ENCODE measurements at places on chromosomes 16 and 17. TPM values are rescaled to one million over a fixed set of nuclear protein-coding genes. Genes with fewer than 3 reads are reported as not detected.

- no peak for DNase-seq
Measured at GRCh38 chr17:218432-219110, 37.1 kb upstream of the DOC2B start.

- DNase-seq, result no peak
Measured at GRCh38 chr16:53768167-53768566, 64.2 kb downstream of the FTO start.

DNA sequence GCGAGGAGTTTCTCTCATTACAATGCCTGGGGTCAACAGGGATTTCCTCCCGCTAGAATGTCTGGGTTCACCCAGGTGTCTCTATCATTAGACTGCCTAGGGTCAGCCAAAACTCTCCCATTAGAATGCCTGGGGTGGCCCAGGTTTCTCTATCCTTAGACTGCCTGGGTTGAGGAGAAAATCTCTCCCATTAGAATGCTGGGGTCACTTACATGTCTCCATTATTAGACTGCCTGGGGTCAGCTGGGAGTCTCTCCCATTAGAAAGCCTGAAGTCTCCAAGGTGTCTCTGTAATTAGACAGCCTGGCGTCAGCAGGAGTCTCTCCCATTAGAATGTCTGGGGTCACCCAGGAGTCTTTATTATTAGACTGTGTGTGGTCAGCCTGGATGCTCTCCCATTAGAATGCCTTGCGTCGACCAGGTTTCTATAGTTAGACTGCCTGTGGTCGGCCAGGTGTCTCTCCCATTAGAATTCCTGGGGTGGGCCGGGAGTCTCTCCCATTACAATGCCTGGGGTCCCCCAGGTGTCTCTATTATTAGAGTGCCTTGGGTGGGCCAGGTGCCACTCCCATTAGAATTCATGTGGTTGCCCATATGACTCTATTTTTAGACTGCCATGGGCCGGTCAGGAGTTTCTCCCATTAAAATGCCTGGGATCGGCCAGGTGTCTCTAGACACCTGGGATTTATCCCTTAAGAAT lies 2272.1 kb downstream of the TP53TG3F start:
- DNase-seq, result no peak

- DNase-seq, result no peak
Measured at GRCh38 chr17:56121191-56122051, 31.9 kb upstream of the ANKFN1 start.

DNA sequence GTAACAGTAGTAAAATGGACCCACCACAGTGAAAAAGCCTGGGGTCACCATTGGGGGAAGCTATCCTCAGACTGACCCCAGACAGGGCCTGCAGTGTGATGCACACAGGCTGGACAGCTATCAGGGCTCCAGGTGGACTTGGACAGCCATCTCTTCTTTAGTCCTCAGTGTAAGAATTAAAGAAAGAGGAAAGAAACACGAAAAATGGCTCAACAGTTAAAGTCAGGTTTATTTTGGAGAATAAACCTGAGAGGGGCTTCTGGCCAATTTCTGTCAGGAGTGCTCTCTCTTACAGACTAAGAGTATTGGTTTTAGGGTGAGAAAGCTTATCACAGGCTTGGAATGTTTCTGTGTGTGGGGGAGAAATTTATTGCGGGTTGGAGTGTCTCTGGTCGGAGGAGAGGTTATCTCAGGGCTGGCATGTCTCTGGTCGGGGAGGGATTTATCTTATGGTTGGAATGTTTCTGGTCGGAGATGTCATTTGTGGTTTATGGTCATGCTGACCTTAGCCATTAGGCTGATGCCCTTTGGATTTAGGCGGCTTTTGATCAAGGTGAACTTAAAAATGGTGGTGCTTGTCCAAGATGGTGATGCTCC lies 10.8 kb upstream of the B4GALNT2 start:
- no peak for DNase-seq

DNA sequence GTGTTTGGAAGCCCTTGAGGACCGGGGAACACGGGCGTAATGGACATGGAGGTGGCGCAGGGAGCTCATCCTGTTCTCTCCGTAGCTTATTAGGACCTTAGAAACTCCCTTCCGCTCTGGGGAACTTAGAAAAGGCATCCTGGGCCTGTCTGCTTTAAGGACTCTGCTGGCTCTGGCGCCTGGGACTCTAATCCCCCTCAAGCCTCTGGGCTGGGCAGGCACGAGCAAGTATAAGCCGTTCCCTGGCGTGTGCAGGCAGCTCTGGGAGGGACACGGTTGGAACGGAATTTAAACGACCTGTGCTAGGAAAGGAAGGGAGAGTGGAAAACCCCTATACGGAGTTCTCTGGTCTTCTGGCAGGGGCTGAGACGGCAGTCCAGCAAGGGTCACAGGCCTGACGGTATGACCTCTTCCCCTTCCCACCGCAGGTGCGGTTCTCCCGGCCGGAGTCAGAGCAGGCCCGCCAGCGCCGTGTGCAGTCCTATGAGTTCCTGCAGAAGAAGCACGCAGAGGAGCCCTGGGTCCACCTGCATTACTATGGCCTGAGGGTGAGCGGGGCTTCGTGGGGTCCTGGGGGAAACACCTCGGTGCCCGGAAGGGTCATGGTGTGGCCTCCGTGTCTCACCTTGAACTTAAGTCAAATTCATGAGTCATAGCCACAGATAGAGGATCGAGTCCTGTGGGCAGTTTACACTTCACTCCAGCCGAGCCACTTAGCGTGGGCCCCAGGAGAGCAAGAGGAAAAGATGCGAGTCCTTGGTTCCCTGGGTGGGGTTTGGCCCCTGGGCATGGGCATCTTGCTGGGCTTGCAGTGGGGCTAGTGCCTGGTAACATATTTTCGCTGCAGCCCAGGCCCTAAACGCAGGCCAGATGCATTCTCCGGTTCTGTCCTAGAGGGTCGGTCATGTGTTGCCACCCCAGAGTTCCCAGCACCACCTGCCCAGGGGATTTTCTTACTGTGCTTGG lies 17.7 kb downstream of the POLR3E start:
- DNase-seq, result no peak

ZSCAN10 gene
- total RNA-seq, result 1.0 TPM

CLDN9 gene
- total RNA-seq, result 3.1 TPM

CLDN7 gene
- total RNA-seq, result 141 TPM

DNA sequence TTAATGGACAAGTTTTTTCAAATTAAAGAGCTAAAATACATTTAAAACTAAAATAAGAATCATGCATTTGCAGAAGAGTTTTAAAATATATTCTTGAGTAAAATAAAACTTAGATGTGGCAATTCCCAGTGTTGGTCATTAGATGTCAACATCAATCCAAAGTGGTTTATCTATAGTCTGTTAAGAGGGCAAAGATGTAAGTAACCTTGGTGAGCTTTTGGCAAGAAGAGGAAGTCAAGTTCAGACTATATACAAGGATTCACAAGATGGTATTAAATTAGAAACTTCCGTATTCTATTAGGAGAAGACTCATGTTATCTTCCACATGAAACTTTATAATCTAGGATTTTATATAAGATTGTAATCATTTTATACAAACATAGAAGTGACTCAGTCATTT lies 73.1 kb downstream of the CEP95 start:
- no peak for DNase-seq

CCL4 gene
- total RNA-seq, result 14.6 TPM

CPNE7 gene
- total RNA-seq, result 14.7 TPM

GRCh38 chr16:75750528-75750927 lies 24.2 kb upstream of the CPHXL start:
- DNase-seq, result no peak

DNA sequence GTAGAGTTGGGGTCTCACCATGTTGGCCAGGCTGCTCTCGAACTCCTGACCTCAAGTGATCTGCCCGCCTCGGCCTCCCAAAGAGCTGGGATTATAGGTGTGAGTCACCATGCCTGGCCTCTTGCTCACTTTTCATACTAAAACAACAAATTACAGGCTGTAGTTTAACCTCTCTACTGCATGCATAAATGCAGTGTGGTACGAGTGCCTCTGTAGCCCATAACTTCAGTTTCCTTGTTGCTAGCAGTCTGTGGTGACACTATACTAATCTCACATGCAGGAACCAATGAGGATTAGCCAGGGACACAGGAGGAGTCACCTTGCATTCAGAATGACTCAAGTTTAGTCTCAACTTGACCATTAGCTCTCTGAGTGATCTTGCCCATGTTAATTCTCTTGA lies 20.1 kb downstream of the HMOX2 start:
- no peak for DNase-seq

DNA sequence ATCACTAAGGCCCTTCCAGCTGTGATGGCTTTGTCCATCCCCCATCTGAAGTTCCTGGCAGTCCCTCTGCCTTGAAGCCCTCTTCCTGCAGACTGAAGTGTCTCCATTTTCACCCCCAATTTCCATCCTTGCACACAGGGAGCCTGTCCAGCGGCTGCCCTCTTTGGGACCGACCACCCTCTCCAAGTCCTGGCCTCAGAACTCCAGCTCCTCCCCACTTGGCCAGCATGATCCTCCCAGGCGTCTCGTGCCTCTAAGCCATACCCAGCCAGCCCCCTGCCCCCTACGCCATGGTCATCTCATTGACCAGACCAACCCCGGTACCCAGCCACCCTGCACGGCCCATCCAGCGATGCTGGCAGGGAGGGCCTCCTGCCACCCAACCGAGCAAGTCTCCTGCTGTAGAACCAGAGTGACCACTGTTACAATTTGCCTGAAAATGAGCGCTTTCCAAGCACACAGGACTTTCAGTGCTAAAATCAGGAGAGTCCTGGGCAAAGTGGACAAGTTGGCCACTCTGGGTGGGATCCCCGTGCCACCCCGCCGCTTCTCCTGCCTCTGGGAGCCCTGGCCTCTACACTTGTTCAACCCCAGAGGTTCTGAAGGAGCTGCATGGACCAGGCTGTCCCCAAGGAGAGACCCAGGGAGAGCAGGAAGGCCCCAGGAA lies 362.0 kb downstream of the SEC14L1 start:
- no peak for DNase-seq

Measured in upper lobe of left lung (tissue), 6 donors.